ENCODE measurements at places on chromosomes 4 and X. TPM values are rescaled to one million over a fixed set of nuclear protein-coding genes. Genes with fewer than 3 reads are reported as not detected.

FOXO4 gene
- total RNA-seq = 3.5 TPM

PRDM8 gene
- total RNA-seq = 11.9 TPM

MAGEB2 gene
- not detected for total RNA-seq

BEX1 gene
- 0.89 TPM for total RNA-seq

IGSF1 gene
- 0.14 TPM for total RNA-seq

DHRSX gene
- 28.2 TPM for total RNA-seq

FRG2 gene
- not detected for total RNA-seq

DUSP9 gene
- not detected for total RNA-seq
